ENCODE measurements at places on chromosomes 6 and 20. TPM values are rescaled to one million over a fixed set of nuclear protein-coding genes. Genes with fewer than 3 reads are reported as not detected.

DNA sequence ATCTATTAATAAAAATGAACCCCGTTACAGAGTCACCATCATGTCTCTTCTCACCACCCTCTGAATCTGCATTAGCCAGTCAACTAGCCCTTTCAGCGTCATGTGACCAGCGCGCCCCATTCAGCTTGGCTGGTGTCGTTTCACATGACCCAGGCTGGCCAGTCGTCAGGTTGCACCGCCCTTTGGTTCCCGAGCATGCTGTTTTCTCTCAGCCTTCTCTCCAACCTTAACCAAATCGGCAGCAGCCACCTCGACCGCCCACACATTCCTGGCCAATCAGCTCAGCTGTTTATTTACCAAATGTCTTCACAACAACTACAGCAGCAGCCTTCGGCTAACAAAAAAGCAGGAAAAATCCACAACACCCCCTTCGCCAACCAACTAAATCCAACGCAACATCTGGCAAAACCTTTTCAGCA lies 5.6 kb downstream of the SRSF3 start:
- DNase-seq, result no peak

DNA sequence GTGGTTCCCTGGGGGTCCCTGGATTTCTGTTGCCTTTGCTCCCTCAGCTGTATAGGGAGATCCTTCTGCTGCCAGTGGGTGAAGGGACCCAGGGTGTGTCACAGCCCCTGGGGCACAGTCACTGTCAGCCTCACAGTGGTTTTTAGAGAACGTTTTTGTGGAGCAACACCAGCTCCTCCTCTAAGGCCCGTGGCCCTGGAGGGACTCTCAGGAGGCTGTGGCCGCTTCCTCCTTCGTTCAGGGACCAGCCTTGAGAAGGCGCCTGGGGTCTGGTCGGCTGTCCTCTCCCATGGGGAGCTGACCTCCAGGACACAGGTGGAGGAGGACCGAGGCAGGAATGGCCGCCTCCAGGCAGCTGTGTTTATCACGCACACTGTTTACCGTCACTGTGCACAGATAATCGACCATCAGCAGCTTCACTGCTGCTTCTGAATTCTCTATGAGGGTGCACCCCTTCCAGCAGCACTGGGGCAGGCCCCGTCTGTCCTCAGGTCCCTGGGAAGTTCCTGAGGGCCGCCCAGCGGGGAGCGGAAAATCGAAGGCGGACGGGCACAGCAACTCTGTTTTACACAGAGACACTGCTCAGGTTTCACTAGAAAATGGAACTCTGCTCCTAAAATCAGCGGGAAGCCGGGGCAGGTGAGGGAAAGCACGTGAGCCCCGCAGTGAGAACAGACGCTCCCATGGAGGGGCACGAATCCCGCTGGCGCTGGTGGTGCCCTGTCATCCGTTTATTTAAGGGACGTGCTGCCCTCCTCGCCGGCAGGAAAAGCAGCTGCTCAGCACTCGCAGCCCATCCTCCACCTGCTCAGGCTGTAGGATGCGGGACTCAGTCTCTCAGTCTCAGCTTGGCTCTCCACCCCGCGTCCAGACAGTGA lies 10.4 kb upstream of the FRMD1 start:
- DNase-seq, result no peak

- DNase-seq, result no peak
These were observed 108.6 kb downstream of the ATP9A start for GRCh38 chr20:51659491-51660050.

- DNase-seq, result no peak
These were observed 56.7 kb downstream of the APCDD1L start for GRCh38 chr20:58458342-58459057.

- DNase-seq, result peak; percentile 58
These were observed 1.1 kb downstream of the PTPRK start for GRCh38 chr6:128519132-128519930.

DNA sequence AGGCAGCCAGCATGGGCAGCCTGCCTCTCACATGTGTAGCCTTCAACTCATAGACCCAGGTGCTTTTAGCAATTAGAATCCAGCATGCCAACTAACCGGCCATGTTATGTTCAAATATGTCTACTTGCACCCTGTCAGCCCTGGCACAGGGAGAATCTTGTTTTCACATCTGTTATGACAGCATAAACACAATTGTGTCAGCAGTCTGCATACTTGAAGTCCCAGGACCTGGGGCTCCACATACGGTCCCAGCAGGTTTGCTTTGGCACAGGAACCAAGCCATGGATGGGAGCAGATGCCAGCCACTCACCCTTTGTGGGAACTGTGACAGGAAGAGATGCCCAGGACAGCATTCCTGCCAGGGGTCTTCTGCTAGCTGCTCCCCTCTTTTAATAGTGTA lies 67.2 kb upstream of the SYNDIG1 start:
- peak; percentile 64 for DNase-seq

ANGPT4 gene
- total RNA-seq, result 0.39 TPM

Measured in spinal cord (tissue), 10 donors.